ENCODE measurements at places on chromosomes 3 and 15.

DNA sequence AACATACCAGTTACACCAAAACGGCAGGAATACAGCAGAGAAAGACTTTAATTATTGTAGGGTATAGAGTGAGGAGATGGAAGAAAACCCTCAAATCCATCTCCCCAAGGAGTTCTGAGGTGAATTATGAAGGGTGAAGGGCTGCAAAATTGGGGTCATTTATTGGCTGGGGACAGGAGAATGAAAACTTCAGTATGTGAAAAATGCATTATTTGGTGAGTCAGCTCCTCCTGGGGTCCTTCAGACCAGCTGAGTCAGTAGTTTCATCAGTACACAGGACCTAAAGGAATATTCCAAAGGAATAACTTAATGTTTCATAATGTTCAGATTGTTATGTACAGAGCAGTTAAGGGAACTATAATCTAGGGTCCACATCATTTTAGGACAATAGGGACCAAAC is 566.0 kb downstream of the GBE1 start:
- no peak for DNase-seq

DNA sequence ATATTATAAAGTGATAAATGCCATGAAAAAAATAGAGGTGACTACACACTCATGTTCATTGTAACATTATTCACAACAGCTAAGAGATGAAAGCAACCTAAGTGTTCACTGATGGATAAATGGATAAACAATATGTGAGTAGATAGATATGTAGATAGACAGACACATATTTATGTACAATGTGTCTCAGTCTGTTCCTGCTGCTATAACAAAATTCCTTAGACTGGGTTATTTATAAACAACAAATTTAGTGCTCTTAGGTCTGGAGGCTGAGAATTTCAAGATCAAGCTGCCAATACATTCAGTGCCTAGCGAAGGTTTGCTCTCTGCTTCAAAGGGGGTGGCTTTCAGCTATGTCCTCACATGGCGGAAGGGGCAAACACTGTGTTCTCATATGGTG is 312.5 kb downstream of the ZNF621 start:
- no peak for DNase-seq

DNA sequence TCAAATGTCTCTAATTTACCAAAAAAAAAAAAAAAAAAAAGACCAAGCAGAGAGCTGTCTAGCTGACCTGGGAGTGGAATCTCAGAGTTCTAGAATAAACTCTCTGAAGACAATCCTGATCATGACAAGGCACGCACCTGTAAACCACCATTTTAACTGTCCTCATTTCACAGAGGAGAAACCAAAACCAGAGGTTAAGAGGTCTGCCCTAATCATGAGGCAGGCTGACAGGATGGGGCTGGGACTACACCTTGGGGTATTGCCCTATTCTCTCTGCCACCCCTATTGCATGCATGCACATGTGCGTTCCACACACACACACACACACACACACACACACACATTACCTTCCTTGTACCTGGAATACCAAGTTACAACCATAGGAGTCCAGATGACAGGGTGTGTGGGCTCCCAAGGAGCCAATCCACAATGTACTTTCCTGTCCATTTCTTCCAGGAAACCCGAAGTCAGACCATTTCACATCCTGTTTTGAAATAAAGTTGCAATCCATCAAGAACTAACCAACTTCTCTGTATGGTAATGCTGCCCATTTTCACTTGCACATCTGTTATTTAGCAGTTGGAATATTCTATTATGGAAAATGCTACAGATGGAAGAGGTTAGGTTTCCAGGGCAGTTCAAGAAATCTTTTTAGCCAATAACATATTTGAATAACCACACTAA is 34.6 kb downstream of the HSPBAP1 start:
- DNase-seq, result peak; percentile 84

DNA sequence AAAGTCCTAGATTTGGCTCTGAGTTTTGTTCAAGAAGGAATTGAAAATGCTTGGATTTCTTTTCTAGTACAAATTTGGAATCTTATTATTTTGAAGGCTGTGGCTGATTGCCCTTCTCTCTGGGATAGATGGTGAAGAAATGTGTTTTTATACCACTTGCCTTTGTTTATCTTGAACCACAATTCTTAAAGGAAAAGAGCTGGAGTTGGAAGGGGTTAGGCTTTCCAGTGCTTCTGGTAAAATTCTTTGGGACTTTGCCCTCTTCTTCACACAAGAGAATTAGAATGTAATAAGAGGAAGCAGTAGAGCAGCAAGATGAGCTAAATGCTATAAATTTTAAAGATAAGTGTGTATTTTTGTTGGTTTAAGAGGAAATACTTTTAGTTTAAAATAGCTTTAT is 65.8 kb downstream of the COL6A5 start:
- no peak for DNase-seq

DNA sequence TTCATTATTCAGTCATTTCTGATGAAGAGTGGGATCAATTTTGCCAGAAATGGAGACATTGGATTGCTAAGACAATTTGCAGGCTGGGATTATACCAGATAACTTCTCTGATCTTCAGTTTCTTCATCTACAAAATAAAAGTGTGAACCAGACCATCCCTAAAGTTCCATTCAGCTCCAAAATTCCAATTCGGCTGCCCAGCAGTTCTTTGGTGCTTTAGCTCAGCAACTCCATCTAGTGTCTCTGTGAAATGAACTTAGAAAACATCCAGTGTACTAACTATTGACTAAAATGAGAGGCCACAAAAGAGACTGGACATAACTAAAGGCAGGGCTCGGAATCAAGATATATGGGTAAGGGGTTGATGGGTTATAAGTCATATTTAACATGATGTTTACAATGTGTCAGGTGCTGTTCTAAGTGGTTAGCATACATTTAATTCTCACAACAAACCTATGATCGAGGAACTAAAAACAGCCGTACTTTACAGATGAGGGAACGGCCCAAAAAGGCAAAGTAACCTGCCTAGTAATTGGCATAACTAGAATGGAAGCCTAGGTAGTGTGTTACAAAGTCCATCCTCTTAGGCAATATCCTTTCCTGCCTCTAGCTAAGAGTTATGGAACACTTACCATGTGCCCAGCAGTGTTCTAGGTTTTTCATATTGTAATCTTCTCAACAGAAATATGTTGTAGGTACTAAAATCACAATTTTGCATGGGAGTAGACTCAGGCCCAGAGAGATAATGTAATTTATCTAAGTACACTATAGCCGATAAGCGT is 17.0 kb downstream of the THAP10 start:
- DNase-seq, result no peak

All from inflammatory macrophage (primary cell).